ENCODE measurements at places on chromosomes 6 and 20. TPM values are rescaled to one million over a fixed set of nuclear protein-coding genes. Genes with fewer than 3 reads are reported as not detected.

DNA sequence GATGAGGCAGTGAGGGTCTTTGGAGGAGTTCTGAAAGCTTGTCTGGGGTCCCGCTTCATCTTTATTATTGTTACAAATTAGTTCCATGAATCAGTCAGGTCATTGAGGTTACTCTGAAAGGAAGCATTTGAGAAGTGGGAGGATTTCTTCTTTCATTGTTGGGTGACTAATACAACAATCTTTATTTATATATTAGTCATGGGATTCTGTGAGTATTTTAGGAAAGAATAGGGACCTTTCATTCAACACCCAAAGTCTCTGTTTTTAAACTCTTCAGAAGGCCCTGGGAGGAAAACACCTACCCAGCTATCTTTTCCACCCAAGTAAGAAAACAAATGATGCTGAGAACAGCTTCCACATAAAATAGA is 98.3 kb downstream of the SOD2 start:
- H3K4me1 ChIP-seq: no peaks in the 10 kb centered on the region
- H3K27me3 ChIP-seq: no peaks in the 10 kb centered on the region
- H3K4me3 ChIP-seq: no peak overlapping the region
- no peak for DNase-seq

GRCh38 chr6:133277228-133277899 is 36.2 kb downstream of the EYA4 start:
- no peak overlapping the region for H3K27ac ChIP-seq
- DNase-seq: no peak
- no peaks in the 10 kb centered on the region for H3K27me3 ChIP-seq
- no peaks in the 10 kb centered on the region for H3K4me1 ChIP-seq
- no peak overlapping the region for H3K4me3 ChIP-seq

DNA sequence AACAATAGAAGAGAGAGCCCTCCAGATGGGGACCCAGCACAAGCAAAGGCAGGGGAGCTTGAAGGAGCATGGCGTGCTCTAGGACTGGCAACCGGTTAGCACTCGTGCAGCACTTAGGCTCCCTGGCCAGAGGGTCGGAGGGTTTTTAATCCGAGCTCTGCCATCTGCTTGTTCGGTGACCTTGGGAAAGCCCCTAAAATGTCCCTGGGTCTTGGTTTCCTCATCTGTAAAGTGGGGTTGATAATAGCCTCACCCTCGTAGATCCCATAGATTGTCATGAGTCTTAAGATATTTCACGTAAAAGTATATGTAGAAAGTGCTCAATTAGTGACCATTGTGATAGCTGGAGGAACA is 16.6 kb upstream of the HCK start:
- H3K4me3 ChIP-seq: no peak overlapping the region
- no peak for DNase-seq
- peaks cover 21% of the 10 kb centered on the region for H3K4me1 ChIP-seq
- H3K27me3 ChIP-seq: no peaks in the 10 kb centered on the region
- no peaks in the 10 kb centered on the region for H3K36me3 ChIP-seq
- H3K27ac ChIP-seq: peak overlapping the region; percentile 15

- peak overlapping the region; percentile 36 for H3K4me3 ChIP-seq
- peaks cover 12% of the 10 kb centered on the region for H3K4me1 ChIP-seq
- peak; percentile 86 for DNase-seq
- H3K27me3 ChIP-seq: peaks cover 4% of the 10 kb centered on the region
- no peak overlapping the region for H3K27ac ChIP-seq
These were observed 5.1 kb downstream of the TMEM151B start for GRCh38 chr6:44275271-44275748.

DNA sequence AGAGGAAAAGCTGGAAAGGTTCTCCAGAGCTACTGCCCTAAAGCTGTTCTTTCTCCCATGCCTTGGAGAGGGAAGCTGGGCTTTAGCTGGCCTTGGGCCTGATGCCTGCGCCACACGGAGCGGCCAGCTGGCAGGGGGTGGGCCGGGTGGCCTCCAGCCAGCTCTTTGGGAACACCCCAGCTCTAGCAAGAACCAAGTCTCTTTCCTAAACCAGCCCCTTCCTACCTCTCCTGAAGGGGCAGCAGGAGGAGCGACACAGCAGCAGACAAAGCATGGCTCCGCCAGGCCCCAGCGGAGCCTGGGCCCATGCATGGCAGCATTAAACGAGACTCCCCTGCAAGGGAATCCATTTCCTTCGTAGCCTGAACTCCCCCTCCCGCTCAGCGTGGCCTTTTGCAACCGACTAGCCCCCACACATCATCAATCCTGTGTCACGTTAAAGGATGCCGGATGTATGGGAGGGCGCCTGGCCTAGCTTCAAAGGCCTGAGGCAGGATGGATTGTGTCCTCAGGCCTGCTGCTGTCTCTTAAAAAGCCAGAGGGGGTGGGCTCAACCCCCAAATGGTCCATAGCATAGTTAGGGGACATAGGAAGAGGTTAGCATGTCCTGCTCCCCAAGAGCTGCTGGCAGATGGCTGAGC is 14.0 kb downstream of the MRPS18A start:
- H3K4me1 ChIP-seq: peaks cover 11% of the 10 kb centered on the region
- DNase-seq: peak; percentile 87
- H3K27ac ChIP-seq: no peak overlapping the region
- no peak overlapping the region for H3K4me3 ChIP-seq
- H3K36me3 ChIP-seq: peaks cover 83% of the 10 kb centered on the region

DNA sequence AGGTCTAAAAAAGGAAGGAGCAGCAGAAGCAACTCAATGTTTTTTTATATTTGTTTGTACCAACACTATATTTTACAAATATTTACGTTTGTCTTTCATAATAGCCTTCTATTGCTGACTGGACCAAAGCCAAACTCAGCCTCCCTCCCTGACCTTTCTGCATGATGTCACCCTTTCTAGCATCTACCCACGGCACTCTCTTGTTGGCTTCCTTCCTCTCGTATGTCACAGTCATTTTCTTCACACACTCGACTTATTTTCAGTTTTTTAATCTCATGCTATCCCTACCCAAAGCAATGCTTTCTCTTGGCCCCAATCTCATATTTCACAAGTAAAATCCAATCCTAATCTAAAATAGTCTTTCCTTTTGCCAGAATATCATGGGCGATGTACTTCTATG is 16.3 kb upstream of the FAM8A1 start:
- H3K36me3 ChIP-seq: no peaks in the 10 kb centered on the region
- DNase-seq: no peak
- peaks cover 9% of the 10 kb centered on the region for H3K4me1 ChIP-seq
- no peaks in the 10 kb centered on the region for H3K27me3 ChIP-seq
- H3K4me3 ChIP-seq: no peak overlapping the region

DNA sequence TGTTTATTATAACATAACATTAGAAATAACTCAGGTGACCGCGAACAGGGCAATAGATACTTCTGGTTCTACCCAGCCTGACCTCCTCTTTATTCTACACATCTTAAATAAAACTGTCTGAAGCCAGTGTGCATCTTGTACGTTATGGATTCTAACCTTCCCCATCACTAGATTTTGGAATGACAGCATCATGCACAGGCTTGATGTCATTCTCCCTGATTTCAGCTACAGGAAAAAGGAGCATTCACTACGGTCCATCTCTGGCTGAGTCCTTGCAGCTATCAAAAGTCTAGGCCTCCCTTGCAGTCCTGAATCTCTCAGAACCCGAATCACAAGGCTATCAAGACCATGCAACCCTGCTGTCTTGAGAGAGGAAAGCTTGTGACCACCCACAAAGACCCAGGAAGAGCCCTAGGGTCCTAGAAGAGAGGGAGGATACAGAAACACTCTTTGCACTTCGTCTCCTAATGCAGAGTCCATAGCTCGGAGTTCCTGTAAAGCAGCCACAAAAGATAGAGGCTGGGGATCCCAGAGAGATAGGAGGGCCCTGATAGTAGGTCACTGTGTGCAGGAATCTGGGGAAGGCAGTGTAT is 845 bp downstream of the HLA-DPA1 start:
- peaks cover 4% of the 10 kb centered on the region for H3K36me3 ChIP-seq
- H3K4me1 ChIP-seq: peaks cover 34% of the 10 kb centered on the region
- DNase-seq: no peak
- H3K27me3 ChIP-seq: no peaks in the 10 kb centered on the region
- H3K27ac ChIP-seq: peak overlapping the region; percentile 81

- no peaks in the 10 kb centered on the region for H3K27me3 ChIP-seq
- no peaks in the 10 kb centered on the region for H3K36me3 ChIP-seq
- H3K4me1 ChIP-seq: peaks cover 30% of the 10 kb centered on the region
- no peak overlapping the region for H3K4me3 ChIP-seq
- H3K27ac ChIP-seq: no peak overlapping the region
These were observed 21.9 kb upstream of the TRAM2 start for GRCh38 chr6:52598824-52599190.

DNA sequence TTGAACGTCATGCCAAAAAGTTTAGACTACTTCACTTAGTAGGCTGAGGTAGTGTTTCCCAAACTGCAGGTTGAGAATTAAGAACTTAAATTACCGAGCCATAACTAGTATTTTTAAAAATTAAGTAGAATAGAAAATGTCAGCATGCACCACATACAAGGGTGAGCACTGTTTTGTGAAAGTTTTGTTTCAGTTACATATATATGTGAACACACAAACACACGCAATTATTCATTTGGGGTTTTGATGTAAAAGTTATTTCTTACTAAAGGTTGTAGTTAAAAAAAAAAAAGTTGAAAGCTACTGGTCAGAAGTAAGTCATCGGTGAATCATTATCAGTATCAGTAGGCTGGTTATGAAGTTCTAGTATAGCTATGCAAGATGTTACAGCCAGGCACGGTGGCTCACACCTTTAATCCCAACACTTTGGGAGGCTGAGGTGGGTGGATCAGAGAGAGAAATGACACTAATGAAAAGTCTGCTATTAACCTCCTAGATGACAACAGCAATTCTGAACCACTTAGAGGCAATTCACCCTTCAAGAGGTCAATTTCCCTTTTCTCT is 24.1 kb downstream of the FASTKD5 start:
- no peak overlapping the region for H3K27ac ChIP-seq
- no peak for DNase-seq
- no peaks in the 10 kb centered on the region for H3K36me3 ChIP-seq
- H3K4me1 ChIP-seq: no peaks in the 10 kb centered on the region
- no peak overlapping the region for H3K4me3 ChIP-seq

DNA sequence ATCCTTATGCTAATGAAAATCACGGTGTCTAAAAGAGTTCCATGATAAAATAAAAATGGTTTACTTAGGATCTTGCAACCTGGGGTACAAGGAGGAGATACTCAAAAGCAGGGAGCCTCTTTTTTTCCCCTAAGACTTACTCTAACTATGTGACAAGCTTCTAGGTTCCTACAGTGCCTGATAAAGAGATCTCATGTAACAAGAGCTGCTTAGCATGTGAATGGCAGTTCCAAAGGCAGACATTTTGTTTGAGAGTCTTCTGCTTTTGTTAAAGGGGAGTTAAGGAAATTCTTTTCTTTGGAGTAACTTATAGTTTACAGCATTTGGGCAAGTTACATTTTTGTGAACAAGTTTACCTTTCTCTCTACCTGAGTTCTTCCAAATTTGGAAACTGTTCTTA is 945.8 kb upstream of the ADGRB3 start:
- no peaks in the 10 kb centered on the region for H3K4me1 ChIP-seq
- DNase-seq: no peak
- H3K27ac ChIP-seq: no peak overlapping the region

- no peak overlapping the region for H3K27ac ChIP-seq
- DNase-seq: no peak
- no peaks in the 10 kb centered on the region for H3K27me3 ChIP-seq
- H3K4me1 ChIP-seq: peaks cover 6% of the 10 kb centered on the region
- no peaks in the 10 kb centered on the region for H3K36me3 ChIP-seq
- no peak overlapping the region for H3K4me3 ChIP-seq
These were observed 168.6 kb downstream of the NFATC2 start for GRCh38 chr20:51373713-51374455.

DNA sequence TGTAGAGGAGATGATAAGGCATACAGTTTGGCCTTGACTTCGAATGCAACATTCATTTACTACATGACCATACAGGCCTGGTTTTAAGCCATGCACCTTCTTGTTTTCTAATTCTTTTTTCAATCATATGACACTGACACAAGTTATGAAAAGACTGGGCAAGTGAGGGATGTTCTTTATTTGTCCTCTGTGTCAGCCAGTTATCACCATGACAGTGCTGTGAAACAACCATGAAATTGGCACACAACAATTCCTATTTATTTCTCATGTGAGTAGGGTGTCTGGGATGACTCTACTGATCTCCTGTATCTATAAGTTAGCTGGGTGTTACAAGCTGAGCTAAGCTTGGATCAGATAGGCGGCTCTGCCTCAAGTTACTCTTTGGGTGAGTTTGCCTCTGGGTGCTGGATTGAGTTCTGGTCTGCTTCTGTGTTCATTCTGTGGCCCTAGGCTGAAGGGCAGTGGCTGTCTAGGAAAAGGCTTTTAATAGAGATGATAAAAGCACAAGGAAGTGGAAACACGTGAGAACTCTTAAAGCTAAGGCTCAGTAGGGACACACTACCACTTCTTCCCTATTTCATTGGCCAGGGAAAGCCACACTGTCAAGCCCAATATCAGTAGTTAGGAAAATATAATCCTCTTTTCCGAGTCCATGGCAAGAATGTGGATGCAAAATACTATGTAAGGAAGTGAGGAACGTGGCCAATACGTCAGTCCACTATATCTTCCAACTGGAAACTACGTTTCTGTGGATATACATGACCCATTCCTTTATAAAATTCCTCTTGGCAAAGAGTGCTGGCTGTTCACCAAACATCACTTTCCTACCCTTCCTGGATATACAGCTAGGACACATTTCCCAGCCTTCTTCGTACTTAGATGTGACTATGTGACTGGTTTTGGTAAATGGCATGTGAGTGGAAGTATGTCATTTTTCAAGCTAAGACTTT is 126.2 kb upstream of the RNF24 start:
- H3K4me1 ChIP-seq: no peaks in the 10 kb centered on the region
- no peaks in the 10 kb centered on the region for H3K36me3 ChIP-seq
- no peak overlapping the region for H3K27ac ChIP-seq
- no peak for DNase-seq

DNA sequence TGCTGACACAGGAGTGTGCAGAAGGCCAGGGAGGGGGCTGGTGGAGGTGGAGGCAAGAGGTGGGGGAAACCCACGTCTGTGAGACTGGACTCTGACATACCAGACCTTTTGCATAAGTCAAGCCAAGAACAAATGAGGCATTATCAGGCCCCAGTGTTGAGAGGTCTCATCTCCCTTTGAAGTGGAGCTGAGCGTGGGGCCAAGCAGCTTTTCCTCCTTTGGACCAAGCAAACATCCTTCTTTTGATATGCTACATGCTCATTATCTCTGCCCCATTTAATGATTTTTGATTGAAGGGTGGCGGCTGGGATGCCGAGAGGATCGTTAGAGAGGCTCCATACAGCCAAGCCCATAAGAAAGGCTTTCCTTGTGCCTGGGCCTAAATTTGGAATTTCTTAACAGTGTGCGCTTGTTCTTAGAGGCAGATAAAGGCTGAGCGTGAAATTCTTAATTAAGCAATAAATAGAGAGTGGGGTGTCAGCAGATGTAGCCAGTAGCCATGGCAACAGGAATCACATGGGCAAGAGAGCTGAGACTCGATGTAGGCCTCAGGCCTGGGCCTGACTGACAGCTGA is 244.5 kb downstream of the PKHD1 start:
- H3K27me3 ChIP-seq: no peaks in the 10 kb centered on the region
- H3K4me3 ChIP-seq: no peak overlapping the region
- DNase-seq: no peak
- H3K27ac ChIP-seq: no peak overlapping the region
- no peaks in the 10 kb centered on the region for H3K36me3 ChIP-seq
- no peaks in the 10 kb centered on the region for H3K4me1 ChIP-seq

- H3K27me3 ChIP-seq: no peaks in the 10 kb centered on the region
- no peaks in the 10 kb centered on the region for H3K36me3 ChIP-seq
- H3K4me3 ChIP-seq: no peak overlapping the region
- peak; percentile 36 for DNase-seq
- no peaks in the 10 kb centered on the region for H3K4me1 ChIP-seq
These were observed 28.0 kb upstream of the TULP4 start for GRCh38 chr6:158284007-158284875.

CRISP1 gene
- total RNA-seq: not detected

YTHDF1 gene
- total RNA-seq: 32.3 TPM

ROS1 gene
- 129 TPM for total RNA-seq
